ENCODE measurements at places on chromosomes 3 and 15. TPM values are rescaled to one million over a fixed set of nuclear protein-coding genes. Genes with fewer than 3 reads are reported as not detected.

RHOV gene
- total RNA-seq: 7.3 TPM

CIP2A gene
- 15.0 TPM for total RNA-seq

TUSC7 gene
- total RNA-seq: not detected

SEMA3F gene
- total RNA-seq: 15.0 TPM

IVD gene
- total RNA-seq: 12.5 TPM

LRRK1 gene
- total RNA-seq: 15.4 TPM

STAB1 gene
- 0.32 TPM for total RNA-seq

LNP1 gene
- 1.3 TPM for total RNA-seq

All from A549 treated with GW870086 at 1 μM for 4 hours (cell line).